ENCODE measurements at places on chromosomes 1 and 21. TPM values are rescaled to one million over a fixed set of nuclear protein-coding genes. Genes with fewer than 3 reads are reported as not detected.

The IVL gene
- 0.07 TPM for total RNA-seq

The PRR9 gene
- total RNA-seq, result not detected

The TSPEAR gene
- total RNA-seq, result not detected

The AADACL4 gene
- not detected for total RNA-seq

The CTH gene
- 29.8 TPM for total RNA-seq

The S100A5 gene
- 3.4 TPM for total RNA-seq

The HENMT1 gene
- total RNA-seq, result 20.6 TPM

The HFM1 gene
- not detected for total RNA-seq

The INKA2 gene
- total RNA-seq, result 0.25 TPM

The RGS13 gene
- not detected for total RNA-seq

The CBR3 gene
- 12.5 TPM for total RNA-seq

The IRF6 gene
- 0.11 TPM for total RNA-seq

The TMEM269 gene
- 0.48 TPM for total RNA-seq

The OR2L3 gene
- not detected for total RNA-seq

The CHRM3 gene
- 0.11 TPM for total RNA-seq

The ACTN2 gene
- total RNA-seq, result 0.46 TPM

The L1TD1 gene
- 0.07 TPM for total RNA-seq

The KRTAP23-1 gene
- total RNA-seq, result not detected

The VAV3 gene
- 1.3 TPM for total RNA-seq

The RGS1 gene
- 12.0 TPM for total RNA-seq

The MAP3K7CL gene
- total RNA-seq, result 5.6 TPM

The C1QC gene
- total RNA-seq, result not detected

The NCF2 gene
- total RNA-seq, result 9.0 TPM

The KRTAP19-5 gene
- total RNA-seq, result not detected

The TRIM33 gene
- total RNA-seq, result 32.5 TPM

The AGBL4 gene
- total RNA-seq, result not detected

The UHMK1 gene
- 48.1 TPM for total RNA-seq

The C2CD4D gene
- 2.4 TPM for total RNA-seq

The OR2T33 gene
- total RNA-seq, result not detected

Measured in activated CD4-positive, alpha-beta T cell treated with anti-CD3 and anti-CD28 coated beads for 36 hours (primary cell).